ENCODE measurements at places on chromosomes 3 and 15.

GRCh38 chr3:141412087-141412935 is 44.0 kb downstream of the ZBTB38 start:
- no peak for DNase-seq

DNA sequence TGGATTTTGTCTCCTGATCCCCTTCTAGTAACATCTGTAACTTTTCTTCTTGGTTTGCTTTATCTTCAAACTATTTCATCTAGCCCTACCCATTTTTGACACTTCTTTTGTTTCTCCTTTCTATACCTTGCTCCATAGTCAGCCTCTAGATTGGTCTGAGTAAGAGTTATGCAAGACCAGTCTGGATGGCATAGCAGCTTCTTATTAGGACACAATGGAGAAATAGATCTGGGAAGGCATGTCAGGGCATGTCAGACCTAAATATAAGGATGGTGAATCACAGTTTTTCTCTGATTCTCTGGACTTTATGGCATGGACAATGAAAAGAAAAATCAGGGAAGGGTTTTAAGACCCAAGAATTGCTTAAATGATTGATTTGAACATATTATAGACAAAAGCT is 452.5 kb downstream of the RAP2B start:
- DNase-seq = no peak

GRCh38 chr3:133745981-133746711 is at the start of gene TF:
TSS of gene TF (plus strand) at chr3:133746393. CDS start at chr3:133746441, 48 bp downstream.
- DNase-seq = no peak

DNA sequence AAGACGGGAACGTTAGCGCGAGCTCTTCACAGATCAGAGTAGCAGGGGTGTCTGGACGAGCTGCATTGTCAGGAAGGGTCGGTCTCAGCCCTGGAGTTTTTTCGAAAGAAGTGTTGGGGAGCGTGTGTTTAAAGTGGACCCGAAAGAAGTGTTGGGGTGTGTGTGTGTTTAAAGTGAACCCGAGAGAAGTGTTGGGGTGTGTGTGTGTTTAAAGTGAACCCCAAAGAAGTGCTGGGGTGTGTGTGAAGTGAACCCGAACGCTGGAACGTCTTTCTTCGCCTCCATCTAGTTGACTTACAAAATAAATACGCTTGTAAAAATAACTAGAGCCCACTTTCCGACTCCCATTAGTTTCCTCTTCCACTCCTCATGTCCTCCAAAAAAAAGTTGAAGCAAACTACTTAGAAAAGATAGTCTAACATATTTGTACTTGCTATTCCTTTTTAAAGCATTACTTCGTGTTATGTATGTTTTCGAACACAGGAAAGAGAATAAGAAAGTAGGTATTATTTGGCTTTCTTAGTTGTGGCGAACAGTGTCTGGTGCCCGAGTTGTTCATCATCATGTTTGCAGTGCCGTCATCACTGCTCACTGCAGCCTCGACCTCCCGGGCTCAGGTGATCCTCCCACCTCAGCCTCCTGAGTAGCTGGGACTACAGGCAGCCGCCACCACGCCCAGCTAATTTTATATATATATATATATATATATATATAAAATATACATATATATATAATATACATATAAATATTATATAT is 1.0 kb downstream of the LRCH3 start:
- peak; percentile 53 for DNase-seq

DNA sequence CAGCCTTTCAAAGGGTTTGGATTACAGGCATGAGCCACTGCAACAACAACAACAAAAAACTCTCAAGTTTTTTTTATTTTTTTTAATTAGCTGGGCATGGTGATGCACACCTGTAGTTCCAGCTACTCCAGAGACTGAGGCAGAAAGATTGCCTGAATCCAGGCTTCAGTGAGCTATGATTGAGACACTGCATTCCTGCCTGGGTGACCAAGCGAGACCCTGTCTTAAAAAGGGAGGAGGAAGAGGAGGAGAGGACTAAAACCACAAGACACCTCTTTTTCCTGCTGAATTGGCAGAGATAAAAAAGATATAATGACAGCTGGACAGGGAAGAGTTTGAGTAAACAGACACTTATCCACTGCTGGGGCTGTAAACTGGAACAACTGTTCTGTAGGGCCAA is 22.7 kb upstream of the CHRNB4 start:
- DNase-seq = no peak

GRCh38 chr3:150928234-150928633 is 23.0 kb upstream of the MINDY4B start:
- DNase-seq = no peak

- DNase-seq = no peak
These were observed 23.2 kb downstream of the ZNF148 start for GRCh38 chr3:125351814-125352456.

DNA sequence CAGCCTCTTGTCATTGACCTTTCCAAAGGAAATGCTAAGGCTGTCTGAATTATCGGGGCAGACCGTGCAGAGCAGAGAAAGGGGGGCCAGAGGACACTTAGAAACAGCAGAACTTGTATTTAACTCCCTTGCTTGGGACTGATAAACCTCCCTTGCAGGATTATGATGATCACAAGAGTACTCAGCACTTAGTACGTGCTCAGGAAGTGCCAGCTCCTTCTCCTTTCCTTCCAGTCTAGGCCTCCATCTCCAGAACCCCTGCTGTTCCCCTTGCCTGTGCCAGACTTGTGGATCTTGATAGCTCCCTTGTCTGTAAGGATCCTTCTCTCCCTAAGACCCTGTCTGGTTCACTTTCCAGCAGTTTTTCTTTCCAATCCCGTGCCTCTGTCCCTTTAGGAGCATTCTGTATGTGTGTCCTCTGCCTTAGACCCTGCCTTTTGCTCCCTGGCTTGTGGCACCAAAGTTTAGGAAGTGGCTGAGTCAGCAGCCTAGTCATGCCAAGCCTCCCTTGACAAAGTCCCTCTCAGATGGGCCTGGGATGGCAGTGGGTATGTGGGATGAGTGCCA is 747 bp downstream of the SORD start:
- DNase-seq = no peak

- peak; percentile 42 for DNase-seq
These were observed 77.2 kb downstream of the SCN10A start for GRCh38 chr3:38738630-38739395.

GRCh38 chr3:12187448-12188327 is 29.0 kb upstream of the TIMP4 start:
- DNase-seq = peak; percentile 38

DNA sequence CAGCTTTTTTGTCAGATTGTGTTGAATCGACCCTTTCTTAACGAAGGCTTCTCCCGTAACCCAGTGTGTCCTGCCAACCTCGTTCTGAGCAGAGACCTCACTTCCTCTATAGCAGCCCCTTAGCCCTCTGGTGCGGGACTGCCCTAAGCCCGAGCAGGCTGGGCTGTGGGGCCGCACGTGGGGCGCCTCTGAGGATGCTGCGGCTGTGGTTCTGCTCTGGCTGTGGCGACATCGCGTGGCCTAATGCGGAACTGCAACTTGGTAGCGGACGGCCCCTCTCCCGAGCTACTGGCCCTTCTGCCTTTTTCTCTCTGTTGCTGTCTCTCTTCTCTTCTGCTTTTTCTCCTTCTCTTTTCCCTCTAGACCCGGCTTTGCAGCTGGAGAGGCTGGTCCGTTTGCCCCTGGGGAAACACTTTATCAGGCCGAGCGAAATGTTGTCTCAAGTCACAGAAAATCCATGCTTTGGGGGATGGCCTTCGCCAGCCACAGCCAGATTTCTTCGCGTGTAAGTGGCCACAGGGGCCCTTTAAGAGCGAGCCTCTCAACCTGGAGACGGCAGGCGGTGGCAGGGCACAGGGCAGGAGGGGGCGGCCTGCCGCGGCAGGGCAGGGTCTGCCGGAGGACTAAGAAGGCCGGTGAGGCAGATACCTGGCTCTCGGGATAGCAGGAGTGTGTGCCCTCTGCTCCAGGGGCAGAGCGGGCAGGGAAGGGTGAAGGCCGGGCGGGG is 19.4 kb upstream of the KIF23 start:
- DNase-seq = peak; percentile 82

DNA sequence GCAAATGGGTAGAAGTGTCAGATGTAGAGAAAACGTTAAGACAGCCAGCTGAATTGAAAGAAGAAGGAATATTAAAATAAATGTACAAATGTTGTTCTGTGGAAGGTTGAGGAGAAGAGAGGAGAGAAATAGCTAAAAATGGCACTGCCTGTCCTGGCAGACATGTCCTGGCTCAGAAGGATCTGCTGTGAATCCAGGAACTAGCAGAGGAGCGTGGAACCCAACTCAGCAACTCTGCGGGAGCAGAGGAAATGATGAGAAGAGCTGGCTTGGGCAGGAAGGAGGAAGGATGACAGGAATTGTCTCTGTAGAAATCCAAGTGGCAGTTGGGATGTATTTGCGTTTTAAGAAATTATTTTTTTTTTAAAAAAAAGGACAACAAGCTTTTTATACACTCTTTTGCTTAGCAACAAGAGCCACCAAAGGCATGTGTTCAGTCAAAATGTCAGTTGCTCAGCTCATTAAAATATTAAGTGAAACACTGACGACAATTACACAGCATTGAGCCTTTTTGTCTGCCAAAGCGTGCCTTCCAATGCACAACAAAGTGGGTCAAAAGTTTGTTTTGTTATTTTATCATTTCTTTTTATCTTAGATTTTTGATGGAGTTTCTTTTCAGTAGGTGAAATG is 16.1 kb downstream of the NANOGP8 start:
- DNase-seq = no peak

- no peak for DNase-seq
These were observed 21.0 kb upstream of the CTXND1 start for GRCh38 chr15:80272987-80273386.

DNA sequence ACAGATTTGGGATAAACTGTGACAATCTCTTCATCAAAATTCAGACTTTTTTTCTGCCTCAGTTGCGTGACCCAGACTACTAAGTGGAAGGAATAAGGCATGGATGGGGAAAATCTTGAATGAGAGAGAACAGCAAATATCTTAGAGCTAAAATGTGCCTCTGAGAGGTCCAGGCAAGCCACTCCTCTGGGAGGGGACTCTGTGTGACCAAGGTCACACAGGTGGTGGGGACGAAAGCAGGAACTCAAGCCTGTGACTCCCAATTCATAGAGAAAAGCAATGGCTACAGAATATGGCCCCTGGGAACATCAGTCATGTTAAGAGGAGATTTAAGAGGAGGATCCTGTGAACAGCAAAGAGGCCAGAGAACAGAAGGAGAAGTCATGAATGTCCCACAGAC is 268.1 kb downstream of the FOXP1 start:
- no peak for DNase-seq

DNA sequence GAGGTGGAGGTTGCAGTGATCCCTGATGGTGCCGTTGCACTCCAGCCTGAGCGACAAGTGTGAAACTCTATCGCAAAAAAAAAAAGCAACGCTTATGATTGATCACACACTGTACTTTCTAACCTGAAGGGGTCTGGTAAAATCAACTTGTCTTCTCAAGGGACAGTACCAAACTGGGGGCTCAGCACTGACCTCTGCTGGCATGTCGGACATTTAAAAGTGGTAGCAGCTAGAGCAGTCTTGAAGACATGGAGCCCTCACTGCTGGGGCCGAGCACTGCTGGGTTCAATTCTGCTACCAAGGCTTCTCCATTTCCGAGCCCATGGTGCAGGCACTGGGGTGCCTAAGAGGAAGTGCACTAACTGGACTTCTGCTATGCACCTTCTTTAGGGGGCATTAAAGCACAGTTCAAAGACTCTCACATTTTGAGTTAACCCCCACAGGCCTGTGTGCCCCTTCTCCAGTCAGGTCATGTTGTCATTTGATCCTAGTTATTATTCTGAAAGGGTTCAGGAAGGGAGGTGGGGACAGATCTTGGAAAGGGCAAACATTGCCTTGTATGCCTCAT is 26.4 kb upstream of the LAMP3 start:
- no peak for DNase-seq

DNA sequence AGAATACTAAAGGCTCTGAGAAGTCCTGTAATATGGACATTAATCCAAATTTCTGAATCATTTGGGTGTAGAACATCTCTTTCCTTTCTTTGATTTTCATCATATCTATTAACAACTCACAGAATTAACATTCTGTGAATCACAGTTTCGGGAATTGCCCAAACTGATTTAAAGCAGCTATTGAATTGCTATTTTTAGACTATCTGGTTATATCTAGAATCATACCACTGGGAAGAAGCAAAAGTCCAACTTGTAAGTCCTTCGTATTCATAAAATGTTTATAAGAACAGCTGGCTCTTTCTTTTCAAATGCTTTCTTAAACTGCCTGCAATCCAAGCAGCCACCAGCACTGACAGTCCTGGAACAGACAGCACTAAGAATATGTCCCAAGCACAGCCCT is 733.0 kb downstream of the NTRK3 start:
- no peak for DNase-seq

DNA sequence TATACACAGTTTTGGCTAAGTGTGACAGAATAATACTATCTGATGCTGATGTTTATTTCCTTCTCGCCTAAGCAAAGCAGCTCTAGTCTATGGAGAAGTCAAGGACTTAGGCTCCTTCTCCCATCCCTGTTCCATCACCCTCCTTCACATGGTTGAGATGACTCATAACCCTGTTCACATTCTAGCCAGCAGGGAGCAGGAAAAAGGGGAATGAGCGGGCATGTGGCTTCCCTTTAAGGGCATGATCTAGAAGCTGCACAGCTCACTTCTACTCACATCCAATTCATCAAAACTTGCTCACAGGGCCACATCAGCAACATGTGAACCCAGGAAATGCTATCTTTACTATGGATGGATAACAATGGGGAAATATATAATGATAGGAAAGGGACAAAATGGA is 40.9 kb downstream of the CBLB start:
- peak; percentile 20 for DNase-seq

- DNase-seq = no peak
These were observed 78.5 kb downstream of the POLR2M start for GRCh38 chr15:57785039-57785438.

DNA sequence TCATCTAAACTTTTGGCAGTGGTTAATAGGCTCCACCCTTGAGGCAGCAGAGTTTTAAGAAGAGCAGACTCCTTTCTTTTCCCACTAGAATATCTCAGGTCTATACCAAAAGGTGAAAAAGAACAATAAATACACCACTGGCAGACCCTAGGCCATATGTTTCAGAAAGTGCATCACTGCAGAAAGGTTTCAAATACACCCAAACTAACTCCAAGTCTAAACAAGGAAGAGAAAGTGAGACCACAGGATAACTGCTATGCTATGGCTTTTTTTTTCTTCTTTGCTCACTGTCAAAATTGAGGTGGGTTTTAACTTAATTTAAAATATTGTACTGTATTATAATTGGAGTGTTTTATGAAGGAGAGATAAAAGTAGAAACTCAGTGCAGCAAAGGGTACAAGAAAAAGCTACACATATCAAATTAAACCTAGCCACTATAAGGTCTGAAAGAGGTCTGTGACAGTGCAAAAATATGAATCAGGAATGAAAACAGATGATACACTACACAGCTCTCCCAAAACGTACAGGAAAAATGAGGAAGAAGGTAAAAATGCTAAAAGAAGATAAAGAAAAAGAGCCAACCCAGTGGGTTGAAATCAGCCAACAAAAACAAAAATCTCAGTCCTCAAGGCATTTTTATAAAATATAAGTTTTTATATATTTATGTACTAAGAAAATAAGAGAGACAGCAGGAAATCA is 8.4 kb downstream of the SNX4 start:
- DNase-seq = no peak
